Neural progenitor cell (in vitro differentiated cells): ENCODE measurements at places on chromosomes 1 and 21.

DNA sequence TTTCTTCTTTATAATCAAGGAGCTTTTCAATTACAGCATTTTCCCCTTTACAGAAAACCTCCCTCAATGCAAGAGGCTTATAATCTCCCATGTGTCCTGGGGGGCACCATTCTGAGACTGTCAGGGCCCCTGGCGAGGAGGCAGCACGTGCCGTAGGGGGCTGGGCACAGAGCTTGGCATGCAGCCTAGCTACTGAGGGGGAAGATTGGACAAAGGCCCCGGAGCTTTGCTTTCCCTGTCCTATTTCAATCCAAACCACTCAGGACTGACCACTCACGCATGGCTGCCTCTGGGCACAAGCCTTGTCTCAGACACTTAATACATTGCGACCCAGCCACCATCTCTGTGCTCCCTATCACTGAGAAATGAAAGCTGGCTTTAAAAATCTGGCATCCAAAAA is 2.8 kb upstream of the RAP1GAP start:
- DNase-seq = no peak

DNA sequence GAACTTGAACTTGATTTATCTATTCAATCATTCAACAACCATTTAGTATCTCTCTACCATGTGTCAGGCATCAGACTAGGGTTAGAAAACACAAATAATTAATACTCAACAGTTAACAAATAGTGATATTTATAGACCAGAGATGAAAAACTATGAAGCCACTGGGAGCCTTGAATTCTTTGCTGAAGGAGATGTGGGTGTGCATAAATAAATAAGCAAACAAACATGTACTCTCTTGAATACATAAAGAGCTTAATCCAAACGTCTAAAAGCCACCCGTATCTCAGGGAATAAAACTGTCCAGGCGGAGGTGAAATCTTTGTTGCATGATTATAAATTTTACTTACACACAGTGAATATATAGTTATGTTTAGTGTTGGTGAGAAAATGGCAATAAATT is 165.7 kb downstream of the SLC45A1 start:
- DNase-seq = no peak

GRCh38 chr1:192552760-192553191 is 22.8 kb upstream of the RGS1 start:
- DNase-seq = no peak

- DNase-seq = no peak
Observed at GRCh38 chr1:31651089-31651420, 6.4 kb upstream of the PEF1 start.

GRCh38 chr21:43950936-43951335 is 61.2 kb upstream of the TRAPPC10 start:
- no peak for DNase-seq

DNA sequence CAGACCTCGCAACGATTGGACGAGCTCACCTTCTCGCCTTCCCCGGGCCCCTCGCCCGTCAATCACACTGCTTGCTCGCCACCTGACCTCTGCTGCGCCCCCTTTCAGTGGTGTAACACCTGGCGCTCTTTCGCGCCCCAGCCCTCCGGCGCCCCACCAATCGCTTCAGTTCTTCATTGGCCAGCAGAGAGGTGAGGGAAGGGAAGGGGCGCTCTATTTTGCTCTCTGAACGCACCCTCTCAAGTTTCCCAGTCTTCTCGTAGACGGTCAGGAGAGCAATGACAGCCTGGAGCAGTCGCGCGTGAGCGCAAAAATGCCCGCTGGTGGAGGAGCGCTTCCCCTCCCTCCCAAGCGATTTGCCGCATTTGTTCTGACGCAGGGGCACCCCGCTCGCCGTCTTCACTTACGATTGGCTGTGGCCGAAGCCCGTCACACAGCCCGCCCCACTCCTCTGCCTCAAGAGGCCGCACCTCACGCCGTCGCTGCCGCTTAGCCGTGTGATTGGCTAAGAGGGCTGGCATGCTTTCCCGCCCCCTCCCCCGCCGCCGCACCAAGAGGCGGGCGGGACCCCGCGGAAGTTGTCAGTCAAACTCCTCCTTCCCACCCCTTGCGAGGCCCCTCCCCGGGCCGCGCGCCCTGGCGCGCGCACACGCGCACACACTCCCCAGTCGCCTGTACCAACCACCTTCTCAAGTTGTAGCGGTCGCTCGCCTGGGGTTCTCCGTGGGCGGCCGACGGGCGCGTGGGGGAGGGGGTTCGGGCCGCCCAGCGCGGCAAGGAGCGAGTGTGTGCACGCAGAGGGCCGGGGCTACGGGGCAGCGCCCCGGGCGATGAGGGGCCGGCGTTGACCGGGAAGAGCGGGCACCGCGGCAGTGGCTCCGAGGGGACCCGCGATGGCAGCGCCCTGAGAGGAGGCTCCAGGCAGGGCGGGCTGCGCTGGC is at the start of gene PPP2R5A:
TSS of gene PPP2R5A (plus strand) at position 667 of the 941 bp plus-strand sequence. CDS start 701 bp downstream, outside the sequence.
- DNase-seq = peak; percentile 100

- peak; percentile 45 for DNase-seq
Observed at GRCh38 chr1:59057211-59057694, 239.6 kb upstream of the FGGY start.

DNA sequence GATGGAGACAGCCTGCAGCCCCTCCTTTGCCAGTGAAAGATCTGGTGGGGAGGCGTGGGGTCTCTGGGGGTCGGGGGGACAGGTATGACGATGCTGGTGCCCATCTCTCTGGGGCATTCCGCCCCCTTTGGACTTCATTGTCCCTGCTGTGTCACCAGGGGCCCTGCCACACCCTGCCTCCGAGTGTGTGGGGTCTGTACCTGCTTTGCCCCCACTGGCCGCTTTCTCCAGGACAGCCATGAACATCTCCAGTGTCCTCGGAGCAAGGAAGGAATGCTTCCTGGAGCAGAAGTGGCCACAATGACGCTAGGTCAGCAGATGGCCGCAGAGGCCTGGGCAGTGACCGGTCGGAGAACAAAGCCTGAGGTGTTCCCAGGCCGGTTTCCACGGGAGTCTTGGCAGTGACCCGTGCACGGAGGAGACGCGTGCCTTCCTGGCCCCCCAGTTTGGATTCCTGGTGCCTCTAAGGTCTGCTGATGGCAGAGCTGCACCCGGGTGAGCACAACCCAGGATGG is 18.6 kb upstream of the TRAPPC10 start:
- no peak for DNase-seq

DNA sequence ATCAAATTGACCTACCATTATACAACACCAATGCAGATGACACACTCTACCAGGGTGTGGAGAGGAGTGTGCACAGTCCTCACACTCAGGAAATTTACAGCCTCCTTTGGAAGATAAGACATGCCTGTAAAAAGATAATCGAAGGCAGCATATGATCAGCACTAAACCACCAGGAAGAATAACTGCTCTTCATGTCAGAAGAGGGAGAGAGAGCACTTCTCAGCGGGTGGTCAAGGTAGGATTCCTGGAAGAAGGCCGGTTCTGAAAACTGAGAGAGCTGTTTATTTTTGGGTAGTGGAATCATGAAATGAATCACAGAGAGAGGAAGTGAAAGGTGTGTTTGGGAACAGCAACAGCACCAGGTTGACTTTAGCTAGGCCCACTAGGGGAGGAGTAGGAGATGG is 14.0 kb upstream of the ZNF697 start:
- DNase-seq = no peak

DNA sequence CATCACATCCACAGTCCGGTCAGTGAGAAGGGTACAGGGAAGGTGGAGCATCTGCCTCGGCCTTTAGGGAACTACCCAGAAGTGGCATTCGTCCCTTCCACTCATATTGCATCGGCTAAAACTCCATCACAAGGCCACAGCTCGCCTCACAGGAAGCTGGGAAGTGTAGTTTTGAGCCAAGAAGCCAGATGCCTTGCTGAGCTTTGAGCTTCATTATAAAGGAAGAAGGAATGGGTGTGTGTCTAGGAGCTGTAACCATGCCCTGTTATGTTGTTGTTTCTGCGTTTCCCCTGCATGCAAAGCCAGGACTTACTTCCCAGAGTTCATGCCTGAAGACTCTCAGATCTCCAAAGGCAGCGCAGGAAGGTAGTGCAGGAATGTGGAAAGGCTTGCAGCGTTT is 61.1 kb downstream of the OPTC start:
- no peak for DNase-seq

- no peak for DNase-seq
Observed at GRCh38 chr21:42006765-42007164, 3.4 kb downstream of the ZBTB21 start.

GRCh38 chr1:77900687-77901293 is 12.4 kb downstream of the NEXN start:
- DNase-seq = peak; percentile 63

DNA sequence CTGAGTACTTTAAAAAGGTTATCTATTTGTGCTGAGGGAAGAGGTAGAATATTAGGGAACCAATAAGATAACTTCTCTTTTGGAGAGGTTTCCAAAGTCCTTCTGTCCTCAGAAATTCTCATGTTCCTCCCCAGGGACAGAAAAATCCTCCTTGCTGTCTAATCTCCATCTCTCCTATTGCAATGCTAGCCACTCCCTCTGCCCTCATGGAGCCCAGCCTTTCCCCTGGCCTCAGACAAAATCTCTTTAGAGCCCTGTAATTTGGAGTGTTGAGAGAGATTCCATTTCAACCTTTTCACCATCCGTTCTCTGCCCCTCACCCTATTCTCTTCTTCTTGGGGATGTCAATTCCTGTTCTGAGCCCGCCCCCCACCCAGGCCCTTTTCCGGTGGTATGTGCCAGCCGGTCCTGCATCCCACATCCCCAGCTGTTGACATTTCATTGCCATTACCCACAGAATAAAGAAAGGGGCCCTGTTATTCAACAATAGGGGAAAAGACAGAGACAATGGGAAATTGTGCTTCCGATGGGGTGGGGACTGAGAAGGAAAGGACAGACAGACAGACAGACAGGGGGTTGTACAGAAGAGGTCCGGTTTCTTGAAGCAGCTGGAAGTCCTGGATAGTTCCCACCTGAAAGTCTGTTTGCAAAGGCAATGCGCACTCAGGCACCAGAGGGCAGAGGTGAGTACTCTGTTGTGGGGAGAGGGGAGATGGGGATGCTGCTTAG is at the start of gene HAPLN2:
TSS of gene HAPLN2 (plus strand) at position 563 of the 729 bp plus-strand sequence. CDS start 4,076 bp downstream, outside the sequence.
- peak; percentile 72 for DNase-seq

GRCh38 chr1:183139281-183139942 is 46.7 kb upstream of the LAMC2 start:
- no peak for DNase-seq

- peak; percentile 81 for DNase-seq
Observed at GRCh38 chr1:20485527-20486456, at the start of gene CAMK2N1. Gene CAMK2N1 (minus strand): TSS chr1:20486210. CDS start chr1:20485379, 831 bp downstream.

- no peak for DNase-seq
Observed at GRCh38 chr1:96104906-96105305, 616.7 kb upstream of the PTBP2 start.

DNA sequence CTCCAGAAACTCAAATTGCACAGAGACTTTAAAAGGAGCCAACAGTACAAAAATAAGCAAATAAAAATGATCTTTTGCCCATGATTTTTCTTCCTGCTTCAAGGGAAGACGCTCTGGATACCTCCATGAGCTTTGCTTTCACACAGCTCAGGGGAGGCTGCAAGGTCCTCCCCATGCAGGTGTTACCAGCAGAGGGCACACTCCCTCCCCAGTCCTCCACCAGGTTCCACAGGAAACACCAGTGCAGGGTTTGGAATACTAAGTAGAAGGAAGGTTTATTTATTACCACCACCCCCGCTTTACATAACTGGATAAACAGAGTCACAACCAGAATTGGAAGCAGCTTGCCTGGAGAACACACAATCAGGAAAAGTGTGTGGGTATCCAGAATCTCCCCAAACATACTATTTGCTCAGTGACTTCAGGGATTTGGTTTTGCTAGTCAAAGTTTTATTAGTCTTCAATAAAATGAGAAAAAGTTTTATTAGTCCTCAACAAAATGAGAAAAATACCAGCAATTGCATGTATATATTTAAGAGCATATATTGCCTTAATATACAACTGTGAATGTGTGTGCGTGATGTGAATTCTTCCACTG is 37.3 kb downstream of the HSD3B1 start:
- DNase-seq = peak; percentile 28
